ENCODE measurements at places on chromosomes 4 and X. TPM values are rescaled to one million over a fixed set of nuclear protein-coding genes. Genes with fewer than 3 reads are reported as not detected.

- no peak for DNase-seq
These were observed 108.3 kb downstream of the AFAP1 start for GRCh38 chr4:7831330-7831729.

RNF212 gene
- total RNA-seq = 0.85 TPM

DNA sequence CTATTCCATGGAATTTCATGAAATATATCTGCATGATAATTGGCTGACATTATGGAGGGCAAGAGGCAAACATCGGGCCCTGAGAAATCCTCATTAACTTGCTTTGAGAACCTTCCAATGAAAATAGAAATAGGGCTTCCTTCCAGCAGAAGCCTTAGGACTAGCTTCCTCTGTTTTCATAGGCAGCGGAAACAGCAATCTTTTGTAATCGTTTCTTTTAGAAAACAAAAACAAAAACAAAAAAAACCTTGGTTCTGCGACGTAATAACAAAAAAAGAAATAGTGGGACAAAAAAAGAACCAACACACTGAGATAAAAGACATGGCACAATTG is 62.9 kb downstream of the GEMIN8 start:
- no peak for DNase-seq

DNA sequence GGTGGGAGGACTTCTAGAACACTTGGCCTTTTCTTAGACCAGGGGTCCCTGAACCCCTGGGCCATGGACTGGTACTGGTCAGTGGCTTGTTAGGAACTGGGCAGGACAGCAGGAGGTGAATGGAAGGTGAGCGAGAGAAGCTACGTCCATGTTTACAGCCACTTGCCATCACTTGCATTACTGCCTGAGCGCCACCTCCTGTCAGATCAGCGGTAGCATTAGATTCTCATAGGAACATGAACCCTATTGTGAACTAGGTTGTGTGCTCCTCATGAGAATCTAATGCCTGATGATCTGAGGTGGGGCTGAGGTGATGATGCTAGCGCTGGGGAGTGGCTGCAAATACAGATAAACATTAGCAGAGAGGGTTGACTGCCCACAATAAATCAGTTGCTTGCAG is 100.9 kb upstream of the IGFBP7 start:
- DNase-seq = no peak

DNA sequence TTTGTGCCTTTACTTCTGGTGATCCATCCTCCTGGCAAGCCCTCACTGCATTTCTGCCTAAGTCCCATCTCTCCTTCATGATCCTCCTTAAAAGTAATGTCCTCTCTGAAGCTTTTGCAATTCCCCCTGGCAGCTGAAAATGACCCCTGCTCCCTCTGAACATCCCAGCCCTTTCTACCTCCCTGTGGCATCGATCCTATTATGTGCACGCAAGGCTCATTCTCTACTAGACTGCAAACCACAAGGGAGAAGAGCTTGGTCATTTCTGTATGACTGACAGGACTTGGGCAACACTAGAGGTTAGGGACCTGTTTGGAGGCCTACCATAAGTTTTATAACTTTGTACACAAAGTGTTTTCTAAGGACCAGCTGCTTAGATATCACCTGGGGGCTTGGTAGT is 50.8 kb upstream of the RAP2C start:
- DNase-seq = no peak

GRCh38 chr4:113708250-113708649 is 53.3 kb downstream of the CAMK2D start:
- no peak for DNase-seq

GRCh38 chr4:137345597-137345996 is 186.7 kb downstream of the PCDH18 start:
- DNase-seq = no peak

- no peak for DNase-seq
These were observed 985.5 kb downstream of the FSTL5 start for GRCh38 chr4:161178310-161178709.

DNA sequence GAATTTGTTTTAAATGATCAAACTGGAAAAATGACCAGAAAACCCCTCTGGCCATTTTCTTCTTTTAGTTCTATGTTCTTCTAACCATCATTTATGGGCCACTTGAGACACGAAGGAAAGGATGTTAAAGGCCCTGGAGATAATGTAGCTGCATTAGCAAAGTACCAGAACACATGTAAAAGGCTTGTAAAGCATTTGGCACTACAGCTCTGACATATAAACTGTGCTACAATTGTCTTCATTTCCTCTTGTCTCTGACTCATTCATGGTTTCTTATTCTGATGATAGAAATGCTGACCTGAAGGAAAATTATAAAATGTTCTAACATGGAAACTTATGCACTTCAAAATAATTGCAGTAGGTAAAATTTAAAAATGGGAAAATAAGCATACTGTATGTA is 388.7 kb downstream of the FAT4 start:
- DNase-seq = no peak

GAGE1 gene
- total RNA-seq = not detected

RBM46 gene
- not detected for total RNA-seq

DNA sequence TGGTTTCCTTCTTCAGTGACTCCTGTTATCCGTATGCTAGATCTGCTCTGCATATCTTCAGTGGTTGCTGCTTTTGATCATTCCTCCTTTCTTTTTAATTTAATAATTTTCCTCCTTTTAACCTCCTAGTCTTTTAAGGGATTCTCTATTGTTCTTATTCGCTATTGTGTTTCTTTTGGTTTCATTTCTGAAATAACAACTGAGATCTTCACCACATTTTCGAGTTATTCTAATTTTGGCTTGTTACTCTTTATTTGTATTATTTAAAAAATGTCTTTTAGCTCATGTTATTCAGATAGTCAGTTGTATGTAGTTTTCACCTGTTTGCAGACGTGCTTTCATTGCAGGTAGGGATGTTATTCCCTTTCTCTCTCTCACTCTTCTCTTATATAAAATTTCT is 24.9 kb downstream of the IGFBP7 start:
- no peak for DNase-seq

DNA sequence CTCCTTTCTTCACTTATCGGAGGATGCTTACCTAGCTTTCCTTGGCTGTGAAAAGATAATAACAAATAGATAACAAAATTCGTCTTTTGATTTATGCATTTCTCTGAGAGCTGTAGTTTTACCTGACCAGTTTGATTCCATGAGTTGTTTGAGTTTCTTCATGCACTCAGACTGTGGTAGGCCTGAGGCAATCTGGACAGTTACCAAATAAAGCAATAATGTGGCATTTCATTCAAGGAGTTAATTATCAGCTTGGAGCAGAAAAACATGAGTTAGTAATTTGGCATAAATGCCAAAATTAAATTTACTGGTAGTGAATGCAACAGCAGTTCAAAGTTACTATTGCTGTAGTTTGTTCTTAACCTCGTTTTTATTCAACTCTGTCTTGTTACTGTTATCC is 53.5 kb downstream of the FABP2 start:
- no peak for DNase-seq

- no peak for DNase-seq
These were observed 113.0 kb downstream of the AMELX start for GRCh38 chrX:11406109-11406765.

DCLK2 gene
- total RNA-seq = 0.21 TPM

DNA sequence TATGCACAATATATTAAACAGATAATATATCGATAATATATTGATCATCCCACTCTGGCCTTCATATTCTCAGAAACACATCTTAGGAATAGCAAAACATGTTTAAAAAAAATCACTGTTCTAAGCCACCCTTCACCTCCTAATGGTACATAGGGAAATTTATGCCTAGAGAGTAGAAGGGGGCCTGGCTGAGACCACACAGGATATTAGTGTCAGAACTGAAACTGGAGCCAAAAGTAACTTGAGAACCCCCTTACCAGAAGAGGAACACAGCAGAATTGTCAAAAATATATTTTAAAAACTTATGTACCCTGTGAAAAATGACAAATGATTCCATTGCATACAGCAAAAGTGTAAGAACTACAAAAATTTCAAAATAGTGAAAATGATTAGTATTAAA is 173.1 kb downstream of the VSIG4 start:
- no peak for DNase-seq

TRIM2 gene
- 0.18 TPM for total RNA-seq

DNA sequence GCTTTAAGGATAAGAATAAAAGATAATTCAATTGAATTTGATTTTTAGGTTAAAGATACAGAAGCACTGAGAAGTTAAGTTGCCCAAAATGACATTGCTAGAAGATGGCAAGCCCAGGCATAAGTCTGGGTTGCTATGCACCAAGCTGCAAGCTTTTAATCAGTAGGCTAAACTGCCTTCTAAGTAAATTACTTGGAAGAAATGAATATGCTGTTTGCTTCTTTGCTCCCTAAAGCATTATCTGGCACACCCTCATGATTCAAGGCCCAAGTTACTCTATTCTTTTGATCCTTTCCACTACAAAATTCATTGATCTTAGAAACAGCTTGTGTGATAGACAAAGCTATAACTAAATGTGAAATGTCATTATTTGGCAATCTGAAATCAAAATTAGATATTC is 1991.1 kb downstream of the ARAP2 start:
- no peak for DNase-seq

- no peak for DNase-seq
These were observed 82.2 kb downstream of the DCLK2 start for GRCh38 chr4:150160473-150160872.

DNA sequence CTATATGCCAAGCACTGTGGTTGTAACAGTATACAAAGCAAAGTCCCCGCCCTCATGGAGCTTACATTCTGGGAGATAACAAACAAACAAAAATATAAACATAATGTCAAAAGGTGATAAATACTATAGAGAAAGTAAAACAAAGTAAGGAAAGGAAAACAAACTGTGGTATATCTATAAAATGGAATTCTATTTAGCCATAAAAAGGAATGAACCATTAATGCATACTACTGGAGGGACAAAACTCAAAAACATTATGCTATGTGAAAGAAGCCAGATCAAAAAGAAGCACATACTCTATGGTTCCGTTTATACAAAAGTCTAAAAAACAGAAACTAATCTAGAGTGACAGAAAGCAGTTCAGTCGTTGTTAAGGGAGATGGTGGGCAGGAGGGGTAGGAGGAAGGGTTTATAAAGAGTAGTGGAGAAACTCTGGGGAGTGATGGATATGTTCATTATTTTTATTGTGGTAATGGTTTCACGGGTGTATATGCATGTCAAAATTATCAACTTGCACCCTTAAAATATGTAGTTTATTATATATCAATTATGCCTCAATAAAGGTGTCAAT is 31.5 kb downstream of the GPC3 start:
- no peak for DNase-seq

UGT2A3 gene
- total RNA-seq = not detected

DNA sequence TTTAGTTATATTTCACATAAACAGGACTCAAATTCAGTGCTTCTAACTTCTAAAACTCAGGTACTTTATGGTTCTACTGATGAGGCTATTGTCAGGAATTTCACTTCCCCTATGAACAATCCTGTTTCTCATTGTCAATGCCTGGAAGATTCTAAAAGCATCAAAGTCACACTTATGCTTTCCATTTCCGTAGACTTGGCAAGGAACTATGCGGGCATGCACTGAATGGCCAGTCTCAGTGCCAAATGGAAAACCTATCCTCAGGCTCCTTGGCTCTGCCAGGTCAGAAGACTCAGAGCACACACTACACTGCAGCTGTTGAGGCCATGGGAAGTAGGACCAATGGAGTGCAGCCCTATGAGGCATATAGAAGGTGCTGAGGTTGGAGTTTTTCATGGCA is 97.0 kb upstream of the PTPN13 start:
- no peak for DNase-seq

DNA sequence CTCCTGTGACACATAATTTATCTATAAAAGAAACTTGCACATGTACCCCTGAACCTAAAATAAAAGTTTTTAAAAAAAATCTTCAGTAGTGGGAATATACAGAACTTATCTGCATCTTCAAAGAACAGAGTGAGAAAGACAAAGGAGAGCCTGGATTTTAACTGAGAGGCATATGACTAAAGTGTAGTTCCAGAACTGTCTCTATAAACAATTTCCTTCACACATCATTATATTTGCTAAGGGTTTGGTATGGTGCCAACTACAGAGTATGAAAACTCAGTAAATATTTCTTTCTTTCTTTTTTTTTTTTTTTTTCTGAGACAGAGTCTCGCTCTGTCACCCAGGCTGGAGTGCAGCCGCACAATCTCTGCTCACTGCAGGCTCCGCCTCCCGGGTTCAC is 49.9 kb upstream of the NFKB1 start:
- no peak for DNase-seq

GRCh38 chrX:17403189-17403691 is 28.2 kb downstream of the NHS start:
- DNase-seq = no peak

RXFP1 gene
- total RNA-seq = not detected

CSAG2 gene
- not detected for total RNA-seq

SSX4 gene
- not detected for total RNA-seq

MAGED4B gene
- total RNA-seq = 0.73 TPM

DNA sequence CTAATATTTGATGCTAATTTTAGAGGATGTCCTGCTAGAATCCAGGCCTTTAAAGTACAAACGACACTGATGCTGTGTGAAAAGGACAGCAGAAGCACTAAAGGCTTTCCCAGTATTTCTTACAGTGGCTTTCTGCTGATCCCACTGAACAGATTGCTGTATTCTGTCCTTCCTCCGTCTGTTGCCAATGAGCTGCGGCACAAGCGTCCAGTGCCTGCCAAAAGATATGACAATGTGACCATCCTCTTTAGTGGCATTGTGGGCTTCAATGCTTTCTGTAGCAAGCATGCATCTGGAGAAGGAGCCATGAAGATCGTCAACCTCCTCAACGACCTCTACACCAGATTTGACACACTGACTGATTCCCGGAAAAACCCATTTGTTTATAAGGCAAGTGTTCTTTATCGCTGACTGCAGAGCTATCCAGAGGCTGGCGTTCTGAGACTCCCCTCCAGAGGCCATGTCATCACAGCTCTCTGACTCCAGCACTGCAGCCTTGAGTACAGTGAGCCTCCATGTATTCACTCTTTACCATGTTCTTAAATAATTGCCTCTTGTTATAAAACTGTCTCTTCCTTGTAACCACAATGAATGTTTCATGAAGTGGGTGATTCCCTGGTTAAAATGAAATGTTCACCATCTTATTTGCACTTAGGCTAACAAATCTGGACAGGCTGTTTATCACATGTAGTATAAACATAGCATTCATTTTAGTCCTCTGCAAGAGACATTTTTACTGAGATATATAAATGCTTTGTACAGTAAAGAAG is 43.6 kb downstream of the GUCY1B1 start:
- DNase-seq = no peak

DNA sequence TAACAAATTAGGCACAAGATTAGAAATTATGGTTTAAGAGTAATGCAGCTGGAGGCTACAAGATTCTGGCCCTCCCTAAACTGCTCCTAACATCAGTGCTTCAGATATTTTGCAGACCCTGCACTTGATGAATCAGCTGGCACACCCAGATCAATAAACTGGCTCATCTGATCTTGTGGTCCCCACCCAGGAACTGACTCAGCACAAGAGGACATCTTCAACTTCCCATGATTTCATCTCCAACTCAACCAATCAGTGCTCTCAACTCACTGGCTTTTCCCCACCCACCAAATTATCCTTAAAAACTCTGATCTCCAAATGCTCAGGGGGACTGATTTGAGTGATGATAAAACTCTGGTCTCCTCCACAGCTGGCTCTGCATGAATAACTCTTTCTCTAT is 21.7 kb upstream of the TMEM33 start:
- no peak for DNase-seq

All from activated T-helper 2 cell treated with anti-CD3 and anti-CD28 coated beads, Interferon-gamma antibody, Interleukin-2, Interleukin-4, amounts not matched to agents 10 μg/mL and 5 μg/mL and 100 μg/mL, durations not matched to agents 14 hours and 24 hours and 36 hours (primary cell).